Caco-2 (cell line): ENCODE measurements at places on chromosomes 6 and 20. TPM values are rescaled to one million over a fixed set of nuclear protein-coding genes. Genes with fewer than 3 reads are reported as not detected.

GRCh38 chr6:89073840-89074239 lies 6.7 kb upstream of the PNRC1 start:
- no peak for DNase-seq
- peaks cover 12% of the 10 kb centered on the region for H3K4me1 ChIP-seq
- no peak overlapping the region for H3K4me3 ChIP-seq
- no peak overlapping the region for H3K27ac ChIP-seq
- H3K36me3 ChIP-seq = no peaks in the 10 kb centered on the region; the same call in 1 of the 2 replicates

DNA sequence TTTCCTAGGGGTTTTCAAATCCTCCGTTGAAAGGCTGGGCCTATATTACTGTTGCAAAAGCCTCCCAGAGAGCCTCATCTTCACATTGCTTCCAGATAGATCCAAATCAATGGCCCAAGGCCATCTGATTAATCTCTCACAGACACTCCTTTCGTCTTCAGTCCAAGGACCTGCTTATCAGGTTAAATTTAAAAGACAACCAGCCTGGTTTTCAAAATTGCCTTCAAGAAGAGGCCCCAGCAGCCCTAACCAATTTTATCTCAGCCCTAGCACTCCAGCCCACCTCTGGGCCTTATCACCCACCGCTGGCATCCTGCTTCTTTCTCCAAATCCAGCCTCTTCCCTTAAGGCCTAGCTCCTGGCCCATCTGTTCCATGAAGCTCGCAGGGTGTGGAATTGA lies 15.5 kb upstream of the CCND3 start:
- no peak overlapping the region for H3K4me3 ChIP-seq
- no peaks in the 10 kb centered on the region for H3K27me3 ChIP-seq
- H3K27ac ChIP-seq = no peak overlapping the region
- DNase-seq = no peak

GRCh38 chr6:44512868-44513741 lies 125.6 kb downstream of the CDC5L start:
- no peak overlapping the region for H3K27ac ChIP-seq
- no peak overlapping the region for H3K4me3 ChIP-seq
- DNase-seq = no peak
- no peaks in the 10 kb centered on the region for H3K36me3 ChIP-seq

Gene DIDO1
- total RNA-seq = 120 and 122 TPM in 2 replicates

DNA sequence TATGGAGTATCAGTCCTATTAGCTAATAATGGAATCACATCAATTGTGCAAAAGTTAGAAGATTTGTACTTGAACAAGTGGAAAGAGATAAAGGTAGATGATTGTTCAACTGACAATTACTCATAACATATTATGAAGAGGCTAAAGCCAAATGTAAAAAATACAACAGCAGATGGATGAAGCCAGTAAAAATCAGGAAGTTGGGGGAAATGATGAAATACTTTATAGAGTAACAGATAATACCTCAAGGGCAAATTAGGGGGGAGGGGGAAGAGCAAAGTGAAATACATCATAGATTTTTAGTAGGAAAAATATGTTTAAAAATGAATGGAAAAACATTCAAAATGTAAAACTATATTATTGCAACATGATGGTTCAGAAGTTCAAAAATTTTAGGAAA lies 114.0 kb downstream of the PDSS2 start:
- H3K4me3 ChIP-seq = no peak overlapping the region
- no peaks in the 10 kb centered on the region for H3K4me1 ChIP-seq
- no peaks in the 10 kb centered on the region for H3K36me3 ChIP-seq
- no peak overlapping the region for H3K27ac ChIP-seq

Gene NKX2-2
- not detected in 2 replicates for total RNA-seq
